ENCODE measurements at places on chromosomes 6 and 20. TPM values are rescaled to one million over a fixed set of nuclear protein-coding genes. Genes with fewer than 3 reads are reported as not detected.
A peak's percentile ranks its signal among the peaks of the same experiment; 100 is the strongest.

- H3K27me3 ChIP-seq: no peaks in the 10 kb centered on the region
- DNase-seq: no peak
- no peaks in the 10 kb centered on the region for H3K36me3 ChIP-seq
- H3K27ac ChIP-seq: no peak overlapping the region
These were observed 69.8 kb downstream of the RIN2 start for GRCh38 chr20:19827818-19828217.

DNA sequence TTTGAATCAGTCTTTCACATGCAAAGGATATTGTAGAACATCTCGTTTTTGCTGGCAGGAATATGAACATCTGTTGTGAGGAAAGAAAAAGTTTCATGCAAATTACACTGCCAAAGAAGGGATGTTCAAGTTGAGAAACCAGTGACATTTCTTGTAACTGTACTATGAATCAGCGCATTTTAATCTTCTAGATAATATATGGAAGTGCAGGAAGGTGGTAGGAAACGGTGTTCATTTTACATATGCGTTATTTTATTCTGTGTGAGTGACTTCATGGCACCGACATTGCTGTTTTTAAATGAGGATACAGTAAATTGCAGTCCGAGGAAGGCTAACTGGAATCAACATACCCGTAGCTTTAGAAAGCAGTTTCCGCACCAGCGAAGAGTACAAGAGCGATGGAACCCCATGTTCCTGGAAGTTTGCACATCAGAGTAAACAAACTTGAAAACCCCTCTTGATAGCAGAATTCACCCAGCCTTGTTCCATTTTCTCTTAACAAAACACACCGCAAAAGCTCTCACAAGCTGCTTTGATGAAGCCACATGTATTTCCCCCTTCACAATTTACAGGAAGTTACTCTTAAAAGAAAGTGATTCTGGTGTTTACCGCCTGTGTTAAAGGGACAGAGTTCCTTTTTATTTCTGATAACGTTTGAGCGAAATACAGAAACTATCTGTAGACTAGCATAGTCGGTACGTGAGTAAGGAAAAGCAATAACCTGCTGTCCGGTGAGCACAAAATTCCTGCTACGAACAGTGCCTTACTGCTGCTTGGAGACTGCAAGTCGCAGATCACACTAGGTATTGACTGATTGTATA, 11.5 kb downstream of the PRDM1 start:
- H3K4me3 ChIP-seq: peak overlapping the region; percentile 94
- peak overlapping the region; percentile 69 for H3K27ac ChIP-seq
- H3K4me1 ChIP-seq: peaks cover 71% of the 10 kb centered on the region
- H3K36me3 ChIP-seq: peaks cover 4% of the 10 kb centered on the region
- H3K27me3 ChIP-seq: no peaks in the 10 kb centered on the region
- DNase-seq: peak; percentile 83

DNA sequence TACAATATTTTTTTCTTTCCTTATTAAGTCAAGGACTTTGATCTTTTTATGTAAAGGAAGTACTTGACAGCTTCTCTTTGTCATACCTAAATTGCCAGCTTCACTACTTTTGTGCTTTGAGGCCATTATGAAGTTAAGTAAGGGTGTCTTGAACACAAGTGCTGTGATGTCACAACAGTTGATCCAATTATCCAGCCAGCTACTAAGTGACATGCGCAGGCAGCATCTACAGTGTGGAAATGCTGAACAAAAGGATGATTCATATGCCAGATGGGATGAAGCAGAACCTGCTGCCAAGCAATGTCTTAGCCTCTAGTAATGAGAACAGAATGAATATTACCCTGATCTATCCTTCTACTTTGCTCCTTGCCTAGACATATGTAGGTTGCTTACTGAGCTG, 68.3 kb upstream of the TMEM244 start:
- no peak overlapping the region for H3K27ac ChIP-seq
- no peaks in the 10 kb centered on the region for H3K4me1 ChIP-seq
- H3K36me3 ChIP-seq: no peaks in the 10 kb centered on the region
- H3K27me3 ChIP-seq: no peaks in the 10 kb centered on the region
- no peak for DNase-seq

Gene BANF2
- not detected for total RNA-seq

Gene SIRPB1
- total RNA-seq: 7.2 TPM

Data from CD4-positive, alpha-beta memory T cell (primary cell).